ENCODE measurements at places on chromosomes 11 and 22. TPM values are rescaled to one million over a fixed set of nuclear protein-coding genes. Genes with fewer than 3 reads are reported as not detected.

Gene RBM14
- total RNA-seq = 34.9 TPM

DNA sequence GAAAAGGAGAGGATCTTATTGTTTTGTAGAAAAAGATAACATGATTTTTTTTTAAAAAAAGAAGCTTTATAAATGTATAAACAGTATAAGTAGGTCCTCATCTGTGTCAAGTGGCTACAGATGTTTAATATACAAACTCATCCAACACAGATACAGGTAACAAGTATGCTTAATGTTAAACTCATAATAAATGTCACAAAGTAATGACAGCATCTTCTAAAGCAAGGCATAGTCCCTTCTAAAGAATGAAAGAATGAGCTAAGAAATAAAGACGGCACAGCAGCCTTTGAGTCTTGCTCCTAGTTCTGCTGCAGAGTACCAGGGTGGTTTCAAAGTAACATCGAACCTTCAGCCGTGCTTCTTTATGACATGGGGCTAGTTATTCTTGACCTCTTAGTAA is 28.7 kb upstream of the BLID start:
- no peaks in the 10 kb centered on the region for H3K4me1 ChIP-seq
- DNase-seq = no peak
- no peak overlapping the region for H3K27ac ChIP-seq
- H3K36me3 ChIP-seq = no peaks in the 10 kb centered on the region
- H3K4me3 ChIP-seq = no peak overlapping the region

- no peak overlapping the region for H3K4me3 ChIP-seq
- no peaks in the 10 kb centered on the region for H3K36me3 ChIP-seq
- peak; percentile 91 for DNase-seq
- H3K27ac ChIP-seq = no peak overlapping the region
Observed at GRCh38 chr22:22880645-22881044, 7.0 kb upstream of the IGLL5 start.

DNA sequence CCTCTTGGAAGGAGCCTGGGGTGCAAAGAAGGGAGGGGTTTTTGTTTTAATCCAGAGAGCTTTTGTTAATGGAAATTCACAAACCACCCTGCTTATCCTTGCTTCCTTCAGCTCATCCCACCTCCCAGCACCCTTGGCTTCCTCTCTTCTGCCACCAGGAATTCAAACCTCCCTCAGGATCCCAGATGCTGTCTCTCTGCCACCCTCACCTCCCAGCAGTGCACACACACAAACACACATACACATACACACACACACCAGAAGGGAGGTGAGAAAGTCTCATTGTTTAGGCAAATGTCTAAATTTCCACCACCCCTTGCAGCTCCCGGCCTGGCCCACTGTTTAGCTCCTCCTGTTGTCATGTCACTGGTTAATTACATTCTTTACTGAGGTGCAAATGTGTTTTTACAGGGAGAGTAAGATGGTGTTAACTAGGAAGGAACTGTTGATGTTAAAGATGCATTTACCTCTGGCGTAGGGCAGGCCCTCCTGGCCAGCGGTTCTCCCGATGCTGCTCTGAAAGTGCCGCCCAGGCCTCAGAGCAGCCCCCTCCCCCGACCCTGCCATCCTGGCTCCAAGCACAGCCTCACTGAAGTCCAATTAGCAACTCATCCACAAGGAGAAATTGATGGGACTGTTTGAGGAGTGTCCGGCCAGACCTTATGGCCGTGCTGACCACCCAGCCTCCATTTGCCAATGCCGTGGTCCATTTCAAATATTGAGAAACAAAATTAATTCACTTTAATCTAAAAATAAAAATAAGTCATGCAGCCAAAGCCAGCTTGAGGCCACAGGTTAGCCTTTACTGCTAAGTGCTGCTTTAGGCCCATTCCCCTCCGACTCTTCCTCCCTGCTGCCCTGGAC is 165.4 kb downstream of the FEZ1 start:
- no peak overlapping the region for H3K4me3 ChIP-seq
- no peaks in the 10 kb centered on the region for H3K36me3 ChIP-seq
- no peaks in the 10 kb centered on the region for H3K27me3 ChIP-seq
- DNase-seq = no peak

- DNase-seq = no peak
- no peaks in the 10 kb centered on the region for H3K27me3 ChIP-seq
- no peak overlapping the region for H3K4me3 ChIP-seq
- H3K36me3 ChIP-seq = no peaks in the 10 kb centered on the region
Observed at GRCh38 chr11:111589886-111590499, 12.3 kb upstream of the SIK2 start.

- H3K4me1 ChIP-seq = peaks cover 37% of the 10 kb centered on the region
- DNase-seq = no peak
- H3K4me3 ChIP-seq = peak overlapping the region; percentile 73
- no peaks in the 10 kb centered on the region for H3K36me3 ChIP-seq
- H3K27me3 ChIP-seq = peaks cover 13% of the 10 kb centered on the region
Observed at GRCh38 chr11:45918962-45919675, 1.4 kb upstream of the PEX16 start.

GRCh38 chr11:20729597-20730105 is 60.3 kb downstream of the NELL1 start:
- no peaks in the 10 kb centered on the region for H3K36me3 ChIP-seq
- DNase-seq = no peak
- no peak overlapping the region for H3K27ac ChIP-seq

All from vagina (tissue), 2 donors.